ENCODE measurements at places on chromosomes 13 and 19.

GRCh38 chr13:60267498-60268202, 103.9 kb upstream of the DIAPH3 start:
- DNase-seq: no peak

GRCh38 chr13:106850973-106851650, 283.2 kb upstream of the ARGLU1 start:
- peak; percentile 57 for DNase-seq

DNA sequence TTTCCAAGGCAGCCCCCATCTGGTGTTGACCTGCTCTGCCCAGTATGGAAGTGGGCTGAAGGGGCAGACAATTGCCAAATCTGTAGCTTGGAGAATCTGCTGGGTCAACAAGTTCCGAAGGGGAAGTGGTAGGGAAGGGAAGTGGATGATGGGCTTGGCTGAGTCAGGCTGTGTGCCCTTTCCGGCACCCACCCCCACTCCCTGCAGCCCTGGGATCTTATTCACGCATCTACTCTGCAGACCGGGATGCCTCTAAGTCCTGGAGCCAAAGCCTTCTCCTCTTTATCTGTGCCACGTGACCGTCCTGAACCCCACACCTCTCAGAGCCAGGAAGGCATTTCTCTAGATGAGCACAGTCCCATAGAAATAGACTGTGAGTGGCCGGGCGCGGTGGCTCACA, 7.5 kb upstream of the C5AR2 start:
- peak; percentile 11 for DNase-seq

- no peak for DNase-seq
Measured at GRCh38 chr13:66748712-66749111, 481.4 kb downstream of the PCDH9 start.

- DNase-seq: no peak
Measured at GRCh38 chr19:16442386-16443276, 29.1 kb downstream of the EPS15L1 start.

DNA sequence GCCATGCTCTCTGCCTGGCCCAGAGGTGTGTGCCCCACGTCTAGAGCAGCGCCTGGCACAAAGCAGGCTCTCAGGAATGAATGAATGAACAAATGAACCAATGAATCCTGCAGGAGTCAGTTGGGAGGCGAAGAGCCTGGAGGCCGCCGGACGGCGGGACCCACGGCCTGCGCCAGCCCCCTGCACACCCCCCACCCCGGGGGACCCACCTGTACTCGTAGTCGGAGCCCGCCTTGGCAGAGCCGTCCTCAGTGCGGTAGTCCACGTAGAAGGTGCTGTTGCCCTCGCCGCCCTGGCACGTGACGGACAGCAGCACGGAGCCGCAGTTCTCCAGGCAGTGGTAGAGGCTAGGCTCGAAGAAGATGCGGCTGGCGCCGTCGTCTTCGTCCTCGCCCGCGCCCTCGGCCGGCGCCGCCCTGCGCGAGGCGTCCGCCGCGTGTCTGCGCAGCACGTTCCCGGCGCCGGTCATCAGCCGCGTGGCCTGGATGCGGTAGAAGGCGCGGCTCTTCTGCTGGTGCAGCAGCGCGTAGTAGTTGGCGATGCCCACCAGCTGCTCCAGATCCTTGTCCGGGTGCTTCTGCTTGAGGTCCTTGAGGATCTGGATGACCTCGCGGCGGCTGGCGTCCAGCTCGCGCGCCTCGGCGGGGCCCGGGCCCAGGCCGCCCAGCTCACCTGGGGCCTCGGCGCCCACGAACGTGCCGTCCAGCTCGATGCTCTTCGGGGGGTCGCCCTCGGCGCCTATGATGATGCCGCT, 14.8 kb downstream of the SLC8A2 start:
- DNase-seq: no peak

GRCh38 chr13:65913173-65913572, 1317.0 kb downstream of the PCDH9 start:
- DNase-seq: peak; percentile 90
